ENCODE measurements at places on chromosomes 12 and 14. TPM values are rescaled to one million over a fixed set of nuclear protein-coding genes. Genes with fewer than 3 reads are reported as not detected.

CCDC88C gene
- 36.5 TPM for polyA plus RNA-seq

CACNA1C gene
- polyA plus RNA-seq: 32.0 TPM

CLEC4D gene
- polyA plus RNA-seq: not detected

LYZ gene
- 203 TPM for polyA plus RNA-seq

ITGB7 gene
- 3.7 TPM for polyA plus RNA-seq

EPYC gene
- polyA plus RNA-seq: 1.6 TPM

ACSM4 gene
- polyA plus RNA-seq: 1.3 TPM

NFATC4 gene
- 83.6 TPM for polyA plus RNA-seq

IL22 gene
- polyA plus RNA-seq: not detected

PMCH gene
- polyA plus RNA-seq: not detected

RFX4 gene
- polyA plus RNA-seq: 217 TPM

WNT1 gene
- 0.62 TPM for polyA plus RNA-seq

PLEKHG7 gene
- polyA plus RNA-seq: 0.33 TPM

RARG gene
- 13.6 TPM for polyA plus RNA-seq

ESR2 gene
- polyA plus RNA-seq: 17.2 TPM
